GM04503 (cell line): ENCODE measurements at places on chromosomes 13 and 19.

DNA sequence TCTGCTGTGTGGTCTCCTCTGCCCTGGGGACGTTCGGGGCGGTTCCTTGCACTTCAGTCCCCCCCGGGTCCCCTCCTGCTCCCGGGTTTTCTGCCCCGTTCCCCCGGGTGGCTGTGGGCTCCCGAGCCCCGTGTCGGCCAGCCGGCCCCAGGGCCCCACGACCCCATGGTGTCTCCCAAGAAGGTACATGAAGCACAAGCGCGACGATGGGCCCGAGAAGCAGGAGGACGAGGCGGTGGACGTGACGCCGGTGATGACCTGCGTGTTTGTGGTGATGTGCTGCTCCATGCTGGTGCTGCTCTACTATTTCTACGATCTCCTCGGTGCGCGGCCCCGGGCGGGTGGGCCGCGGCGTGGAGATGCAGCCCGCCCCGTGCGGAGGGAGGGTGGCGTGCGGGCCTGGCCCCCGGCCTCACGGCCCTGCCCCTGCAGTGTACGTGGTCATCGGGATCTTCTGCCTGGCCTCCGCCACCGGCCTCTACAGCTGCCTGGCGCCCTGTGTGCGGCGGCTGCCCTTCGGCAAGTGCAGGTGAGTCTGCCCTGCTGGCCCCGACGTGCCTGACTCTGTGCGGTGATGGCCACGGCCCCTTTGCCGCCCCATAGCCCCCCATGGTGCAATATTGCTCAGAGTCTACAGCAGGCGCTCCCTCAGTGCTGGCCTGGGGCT is 11.3 kb downstream of the SPPL2B start:
- no peak for DNase-seq

GRCh38 chr19:35142606-35143230 is 337 bp upstream of the FXYD7 start:
- DNase-seq: no peak

DNA sequence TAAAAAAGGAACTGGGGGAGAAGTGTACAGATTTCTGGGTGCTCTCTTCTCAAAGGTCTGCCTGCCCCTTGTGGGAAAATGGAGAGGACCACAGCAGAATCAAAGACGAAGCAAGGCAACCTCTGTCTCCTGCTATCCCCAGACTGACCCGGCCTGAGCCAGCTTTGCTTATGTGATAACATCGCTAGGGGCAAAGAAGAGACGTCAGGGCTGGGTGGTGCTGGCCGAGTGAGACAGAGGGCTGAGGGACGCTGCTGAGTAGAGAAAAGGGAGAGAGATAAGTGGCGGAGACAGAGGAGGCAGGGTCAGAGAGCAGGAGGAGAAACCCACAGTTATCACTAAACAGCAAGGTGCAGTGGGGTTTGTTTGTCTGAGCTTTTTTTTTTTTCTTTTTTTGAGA is 4.6 kb upstream of the MUC16 start:
- no peak for DNase-seq

DNA sequence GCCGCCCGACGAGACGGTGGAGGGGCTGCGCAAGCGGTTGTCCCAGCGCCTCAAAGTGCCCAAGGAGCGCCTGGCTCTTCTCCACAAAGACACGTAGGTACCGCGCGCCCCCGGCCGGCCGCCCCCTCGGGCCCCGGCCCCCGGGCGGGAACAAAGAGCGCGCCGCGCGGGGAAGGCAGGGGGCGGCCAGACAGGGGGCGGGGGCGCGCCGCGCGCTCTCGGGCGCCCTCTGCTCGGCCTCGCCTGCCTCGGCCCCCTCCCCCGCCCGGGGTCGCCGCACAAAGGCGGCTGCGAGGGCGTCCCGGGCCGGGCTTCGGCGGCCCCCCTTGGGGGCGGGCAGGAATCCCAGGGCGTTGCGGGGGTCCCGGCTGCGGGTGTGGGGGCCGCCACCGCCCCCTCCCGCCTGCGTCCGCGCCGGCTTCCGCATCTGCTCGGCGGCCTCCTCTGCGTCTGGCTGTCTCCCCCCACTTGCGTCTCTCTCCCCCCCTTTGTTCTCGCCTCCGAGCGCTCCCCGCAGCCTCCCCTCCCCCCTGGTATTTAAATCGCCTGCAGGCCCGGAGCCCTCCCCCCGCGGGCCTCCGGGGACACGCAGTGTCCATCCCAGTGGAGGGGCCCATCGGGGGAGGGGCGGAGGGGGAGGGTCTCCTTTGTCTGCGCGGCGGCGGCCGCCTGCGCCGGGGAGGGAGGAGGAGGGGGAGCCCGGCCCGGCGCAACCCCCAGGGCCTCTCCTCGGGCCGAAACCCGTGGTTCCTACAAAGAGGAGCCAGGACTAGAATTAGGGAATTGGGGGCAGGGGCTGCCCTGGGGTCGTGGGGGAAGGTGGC is 2.3 kb downstream of the MIDN start:
- no peak for DNase-seq

GRCh38 chr13:43805681-43806128 is 18.9 kb upstream of the ENOX1 start:
- no peak for DNase-seq

DNA sequence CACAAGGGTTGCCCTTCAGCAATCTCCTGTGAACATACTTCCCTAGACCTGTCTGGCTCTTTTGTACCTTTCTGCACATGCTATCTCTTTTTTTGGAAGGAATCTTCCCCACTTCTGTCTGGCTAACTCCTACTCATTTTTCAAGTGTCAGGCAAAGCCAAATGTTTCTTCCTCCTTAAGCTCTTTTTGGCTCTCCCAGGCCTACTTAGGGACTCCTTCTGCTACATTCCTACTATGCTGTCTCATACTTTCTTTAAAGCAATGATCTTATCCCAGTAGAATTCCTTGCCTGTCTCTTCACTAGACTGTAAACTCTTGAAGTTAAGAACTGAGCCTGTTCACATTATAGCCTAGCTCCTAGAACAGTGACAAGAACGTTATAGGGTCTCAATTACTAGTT is 114.9 kb upstream of the WASF3 start:
- peak; percentile 62 for DNase-seq

DNA sequence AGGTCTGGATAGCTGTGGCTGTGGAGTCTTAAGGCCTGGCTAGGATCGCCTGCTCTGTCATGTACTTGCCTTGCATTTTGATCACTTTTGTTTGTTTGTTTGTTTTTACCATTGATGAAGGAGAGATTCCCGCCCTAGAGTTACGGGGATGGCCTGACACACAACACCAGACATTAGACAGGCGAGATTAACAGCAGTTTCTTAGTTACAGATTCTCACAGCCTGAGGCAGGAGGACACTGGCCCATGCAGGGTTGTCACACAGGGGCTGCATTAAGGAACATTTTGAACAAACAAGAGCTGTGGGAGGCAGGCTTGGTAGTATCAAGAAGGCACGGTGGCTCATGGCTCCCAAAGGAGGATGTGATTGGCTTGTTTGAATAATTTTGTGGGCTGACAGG is 291.8 kb downstream of the HS6ST3 start:
- DNase-seq: no peak

- no peak for DNase-seq
Measured at GRCh38 chr19:13954185-13954584, 1.9 kb downstream of the DCAF15 start.

DNA sequence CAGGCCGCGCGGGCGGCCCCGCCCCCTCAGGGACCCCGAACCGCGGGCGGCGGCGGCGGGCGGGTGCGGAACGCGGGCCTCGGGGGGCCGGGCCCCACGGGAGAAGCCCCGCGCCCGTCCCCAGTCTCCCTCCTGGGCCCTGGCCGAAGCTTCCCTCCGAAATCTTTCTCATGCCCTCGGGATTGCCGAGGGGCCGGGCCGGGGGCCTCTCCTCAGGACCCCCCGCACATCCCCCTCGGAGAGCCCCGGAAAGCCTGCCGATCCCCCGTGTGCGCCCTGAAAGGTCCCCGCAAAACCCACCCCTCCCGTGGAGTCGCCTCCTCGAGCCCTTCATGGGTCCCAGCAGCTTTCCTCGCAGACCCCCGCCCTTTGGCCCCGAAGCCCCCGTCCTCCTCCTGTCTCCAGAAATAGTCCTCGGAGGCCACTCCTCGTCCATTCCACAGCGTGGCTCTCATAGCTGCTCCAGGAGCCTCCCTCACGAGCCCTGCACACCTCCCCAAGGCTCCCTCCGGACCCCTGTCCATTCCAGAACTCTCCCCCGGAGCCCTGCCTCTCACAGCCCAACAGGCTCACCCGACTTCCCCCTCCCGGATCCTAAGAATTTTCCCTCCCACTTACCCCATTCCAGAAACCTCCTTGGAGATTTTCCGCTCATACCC is 555 bp downstream of the SAMD4B start:
- DNase-seq: no peak

DNA sequence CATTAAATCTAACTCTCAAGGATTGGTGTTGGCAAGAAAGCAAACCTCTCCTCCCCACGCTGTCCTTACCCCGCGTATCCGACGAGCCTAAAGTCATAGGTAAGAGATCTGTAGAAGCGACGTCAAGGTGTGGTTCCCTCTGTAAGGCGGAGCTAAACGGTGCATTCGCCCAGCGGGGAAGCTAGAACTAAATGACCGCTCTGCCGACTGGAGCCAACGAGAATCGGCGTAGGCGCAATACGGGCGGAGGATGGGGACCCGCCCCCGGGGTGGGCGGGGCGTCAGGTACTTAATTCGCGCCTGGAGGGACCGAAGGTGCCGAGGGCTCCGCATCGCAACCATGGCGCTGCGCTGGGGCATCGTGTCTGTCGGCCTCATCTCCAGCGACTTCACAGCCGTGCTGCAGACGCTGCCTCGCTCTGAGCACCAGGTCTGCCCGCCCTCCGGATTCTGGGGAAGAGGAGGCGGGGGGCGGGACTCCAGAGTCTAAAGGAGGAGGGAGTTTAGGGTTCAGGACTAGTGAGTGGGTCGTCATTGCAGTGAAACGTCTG is at the start of gene DHDH:
DHDH (plus strand) TSS at position 318 of the 551 bp plus-strand sequence; CDS start at position 341, 23 bp downstream.
- no peak for DNase-seq

DNA sequence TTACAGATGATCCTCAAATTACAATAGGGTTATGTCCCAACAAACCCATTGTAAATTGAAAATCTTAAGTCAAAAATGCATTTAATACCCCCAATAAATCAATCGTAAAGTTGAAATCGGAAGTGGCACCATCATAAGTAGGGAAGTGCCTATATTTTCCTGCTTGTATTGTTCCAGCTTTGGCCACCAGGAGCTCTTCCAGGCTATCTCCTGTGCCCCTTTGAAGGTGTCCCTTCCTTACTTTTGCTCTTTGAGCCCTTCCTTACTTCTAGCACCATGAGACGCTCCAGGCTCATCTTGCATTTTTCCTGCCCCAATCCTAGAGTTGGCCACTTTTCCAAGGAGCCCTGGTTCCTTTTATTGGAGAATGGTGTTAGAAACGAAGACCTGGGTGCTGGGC is 163.0 kb upstream of the TSC22D1 start:
- no peak for DNase-seq

GRCh38 chr19:53994811-53995210 is 3.4 kb downstream of the CACNG6 start:
- no peak for DNase-seq

GRCh38 chr19:2841855-2842574 is 740 bp downstream of the ZNF555 start:
- no peak for DNase-seq

DNA sequence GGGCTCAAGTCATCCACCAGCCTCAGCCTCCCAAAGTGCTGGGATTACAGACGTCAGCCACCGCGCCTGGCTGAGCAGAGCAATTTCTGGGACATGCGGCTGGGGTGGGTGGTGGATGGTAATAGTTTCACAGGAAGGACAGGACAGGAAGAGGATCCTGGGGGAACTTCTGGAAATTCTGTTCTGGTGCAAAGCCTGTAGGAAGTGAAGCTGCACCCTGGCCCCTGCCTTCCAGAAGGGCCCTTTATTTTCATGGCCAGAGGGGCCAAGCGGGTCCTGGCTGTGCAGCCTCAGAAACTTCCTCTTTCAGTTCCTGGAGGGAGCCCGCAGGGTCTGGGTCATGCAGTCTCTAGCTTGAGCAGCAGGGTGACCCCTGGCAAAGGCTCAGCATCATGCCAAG is 15.7 kb downstream of the FEM1A start:
- DNase-seq: no peak

- no peak for DNase-seq
Measured at GRCh38 chr13:111282997-111283396, 37.4 kb upstream of the TEX29 start.

DNA sequence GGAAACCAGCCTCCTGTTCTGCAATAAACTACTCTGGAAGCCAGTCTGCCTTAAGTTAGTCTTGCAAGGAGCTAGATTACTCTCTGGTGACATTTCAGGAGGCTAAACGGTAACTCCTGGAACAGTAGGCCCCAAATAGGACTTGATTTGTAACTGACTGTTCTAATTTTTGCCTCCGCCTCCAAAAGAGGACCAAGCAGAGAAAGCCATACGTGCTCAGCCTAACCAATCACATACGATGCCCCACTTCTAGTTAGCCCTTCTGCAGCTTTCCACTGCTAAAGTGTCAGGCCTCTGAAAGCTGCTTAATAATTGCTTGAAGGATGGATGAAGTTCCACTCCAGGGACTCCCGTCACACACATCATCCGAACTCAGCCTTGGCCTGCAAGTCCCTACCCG is 744 bp downstream of the ZNF805 start:
- no peak for DNase-seq
